Activated T-cell treated with anti-CD3 and anti-CD28 coated beads, Interleukin-2, amount 50 U/mL, for 1 hour (primary cell): ENCODE measurements at places on chromosomes 5 and 9.

DNA sequence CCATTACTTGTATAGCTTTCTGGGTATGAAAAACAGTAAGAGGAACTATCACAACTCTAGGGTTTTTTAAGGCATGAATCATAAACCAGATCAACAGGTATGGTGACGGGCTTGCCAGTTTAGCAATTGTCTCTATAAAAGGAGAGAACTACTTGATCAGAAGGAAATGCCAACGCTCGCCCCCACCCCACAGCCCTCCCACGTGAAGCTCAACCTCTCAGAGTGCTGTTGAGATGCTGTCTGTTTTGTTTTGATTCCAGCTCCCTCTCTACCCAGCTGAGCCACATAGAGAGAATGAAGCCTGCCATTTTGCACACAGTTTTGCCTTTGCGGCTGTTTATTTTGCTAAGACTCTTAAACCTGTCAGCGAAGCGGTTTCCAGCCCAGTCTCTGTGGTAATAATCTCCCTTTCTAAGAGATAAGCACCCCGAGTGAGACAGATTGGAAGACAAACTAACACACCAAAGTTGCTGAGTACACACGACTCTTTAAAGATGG is 257.9 kb upstream of the ANKRD55 start:
- peak; percentile 39 for DNase-seq

- no peak for DNase-seq
Observed at GRCh38 chr9:7549249-7549648, 250.3 kb downstream of the DMAC1 start.

- no peak for DNase-seq
Observed at GRCh38 chr5:78252715-78253114, 41.8 kb downstream of the AP3B1 start.

- no peak for DNase-seq
Observed at GRCh38 chr5:148683651-148684050, 29.3 kb upstream of the HTR4 start.

GRCh38 chr5:124452412-124452811 is 294.0 kb downstream of the ZNF608 start:
- DNase-seq, result no peak

DNA sequence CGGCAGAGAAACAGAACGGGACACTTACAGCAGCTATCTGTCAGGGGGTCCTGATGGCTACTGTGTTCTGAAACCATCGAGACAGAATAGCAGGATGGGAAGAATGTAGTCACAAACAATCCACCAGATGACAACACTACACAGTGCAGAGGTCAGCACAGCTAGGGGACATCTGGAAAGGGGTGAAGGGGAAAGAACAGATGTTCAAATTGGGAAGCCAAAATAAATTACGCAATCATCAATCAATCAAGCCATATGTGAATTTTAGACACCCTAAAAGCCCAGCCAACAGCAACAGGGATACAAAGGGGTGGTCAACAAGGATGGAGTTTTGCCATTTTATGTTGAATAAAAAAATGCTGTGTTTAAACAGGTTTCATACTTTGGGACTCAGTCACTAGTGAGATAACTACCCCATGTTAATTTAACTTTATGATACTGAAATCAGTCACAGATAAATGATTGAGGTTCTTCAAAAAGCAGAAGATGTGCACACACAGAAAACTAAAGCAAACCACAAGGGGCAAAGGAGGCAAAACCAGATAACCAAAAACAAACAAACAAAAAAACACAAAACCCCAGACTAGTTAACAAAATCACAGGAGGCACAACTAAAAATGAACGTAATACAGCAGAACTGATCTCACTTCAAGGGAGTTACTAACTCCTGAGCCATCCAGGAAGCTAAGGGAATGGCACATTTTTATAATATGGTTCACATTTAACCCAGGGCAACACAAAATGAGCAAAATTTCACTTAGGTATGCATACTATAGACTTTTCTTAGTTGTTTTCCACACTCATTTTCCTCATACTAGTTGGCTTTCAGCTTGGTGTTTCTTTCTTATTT is 65.9 kb downstream of the HABP4 start:
- no peak for DNase-seq

DNA sequence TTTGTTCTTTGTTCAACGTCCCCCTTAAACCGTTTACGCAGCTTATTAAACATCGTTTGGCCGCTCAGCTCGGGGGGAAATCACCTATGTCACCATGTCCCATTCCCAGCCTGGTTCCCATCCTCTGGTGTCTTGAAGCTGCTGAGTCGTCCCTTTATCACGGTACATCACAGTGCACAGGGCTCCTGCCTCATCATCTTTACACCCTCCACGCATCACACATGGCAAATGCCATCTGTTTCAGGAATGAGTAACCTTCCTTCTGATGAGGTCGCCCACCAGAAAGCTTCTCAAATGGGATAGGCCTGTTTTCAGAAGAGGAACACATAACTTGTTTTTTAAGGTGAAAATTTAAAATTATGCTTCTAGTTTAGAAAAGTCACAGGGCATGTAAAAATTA is 7.9 kb upstream of the LHX6 start:
- DNase-seq, result no peak

GRCh38 chr5:77028631-77029375 is 1.4 kb upstream of the AGGF1 start:
- no peak for DNase-seq

GRCh38 chr9:81849631-81850259 is 78.5 kb upstream of the SPATA31D4 start:
- DNase-seq, result no peak

GRCh38 chr5:65928322-65928752 is 2.0 kb downstream of the ERBIN start:
- no peak for DNase-seq

DNA sequence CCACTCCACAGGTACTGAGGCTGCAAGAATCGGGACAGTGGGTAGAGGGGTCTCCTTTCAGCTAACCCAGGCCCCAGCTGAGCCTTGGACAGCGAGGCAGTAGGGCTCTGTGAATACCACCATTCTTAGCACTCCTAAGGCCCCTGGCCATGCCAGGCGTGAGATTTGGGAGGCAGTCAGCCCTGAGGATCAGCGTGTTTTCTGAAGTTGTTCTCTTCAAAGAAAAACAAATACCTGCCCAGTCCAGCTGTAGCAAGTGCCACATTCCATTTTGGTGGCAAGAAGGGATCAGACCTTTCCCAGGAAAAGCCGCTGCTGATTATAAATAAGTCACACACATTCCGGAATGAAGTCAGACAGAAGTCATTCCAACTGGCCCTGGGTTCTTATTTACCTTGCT is 47.8 kb downstream of the RALGPS1 start:
- DNase-seq, result no peak

GRCh38 chr9:97904725-97905124 is 17.6 kb downstream of the TRMO start:
- peak; percentile 59 for DNase-seq

GRCh38 chr5:14685757-14686156 is 21.2 kb downstream of the OTULIN start:
- DNase-seq, result peak; percentile 49

DNA sequence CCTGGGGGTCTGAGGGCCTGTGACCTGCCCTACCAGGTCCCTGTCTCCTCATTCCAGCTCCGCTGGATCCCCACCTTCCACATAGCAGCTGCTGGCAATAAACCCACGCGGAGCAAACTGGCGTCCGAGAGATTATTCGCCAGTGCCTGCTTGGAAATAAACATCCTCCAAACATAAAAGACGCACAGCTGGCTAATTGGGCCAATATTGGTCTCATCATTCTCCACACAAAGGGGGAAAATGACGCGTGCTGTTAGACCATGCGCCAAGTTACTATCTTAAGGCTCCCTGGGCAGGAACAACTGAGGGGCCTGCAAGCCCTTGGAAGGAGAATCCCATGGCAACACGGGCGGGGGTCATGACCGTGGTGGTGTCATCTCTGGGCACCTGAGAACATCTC is 73.3 kb upstream of the SARDH start:
- no peak for DNase-seq

GRCh38 chr5:112799661-112800060 is 61.4 kb upstream of the SRP19 start:
- no peak for DNase-seq

DNA sequence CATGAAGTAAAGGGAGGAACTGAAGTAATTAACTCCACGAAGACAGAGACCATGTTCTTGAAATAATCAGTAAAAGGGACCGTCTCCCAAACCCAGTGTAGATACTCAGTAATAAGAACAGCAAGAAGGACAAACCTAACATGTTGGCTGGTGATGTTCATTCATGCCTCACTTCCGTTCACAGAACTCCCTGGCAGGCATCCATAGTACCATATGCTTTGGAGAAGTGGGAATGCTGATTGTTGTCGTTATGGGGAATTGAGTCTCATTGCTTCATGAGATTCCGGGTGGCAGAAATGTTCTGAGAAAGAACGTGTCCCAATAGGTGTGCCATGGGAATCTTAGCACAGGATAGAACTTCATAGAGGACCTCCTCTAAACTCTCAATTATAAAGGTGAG is 452.3 kb downstream of the ZSWIM6 start:
- no peak for DNase-seq

- no peak for DNase-seq
Observed at GRCh38 chr9:37149666-37150308, 29.4 kb downstream of the ZCCHC7 start.

DNA sequence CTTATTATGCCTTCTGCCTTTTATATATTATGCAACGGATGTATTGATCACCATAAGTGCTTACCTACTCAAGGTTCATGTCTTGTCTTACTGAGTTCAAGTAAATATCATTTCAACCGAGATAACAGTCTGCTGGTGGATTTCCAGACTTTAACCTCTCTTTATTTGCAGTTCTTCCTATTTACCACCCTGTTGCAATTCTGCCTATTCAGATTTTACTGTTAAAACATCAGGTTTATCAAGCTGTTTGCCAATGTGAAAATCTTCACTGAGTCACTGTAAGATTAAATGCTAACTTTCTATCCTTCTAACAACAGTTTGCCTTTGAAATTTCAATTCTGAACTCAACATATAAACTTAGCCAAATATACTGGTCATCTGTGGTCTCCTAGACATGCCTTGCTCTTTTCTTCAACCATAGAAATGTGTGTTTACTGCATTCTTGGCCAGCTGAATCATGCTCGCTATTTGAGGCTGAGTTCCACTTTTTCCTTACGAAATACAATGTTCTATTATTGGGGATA is 471.7 kb upstream of the RORB start:
- DNase-seq, result no peak

DNA sequence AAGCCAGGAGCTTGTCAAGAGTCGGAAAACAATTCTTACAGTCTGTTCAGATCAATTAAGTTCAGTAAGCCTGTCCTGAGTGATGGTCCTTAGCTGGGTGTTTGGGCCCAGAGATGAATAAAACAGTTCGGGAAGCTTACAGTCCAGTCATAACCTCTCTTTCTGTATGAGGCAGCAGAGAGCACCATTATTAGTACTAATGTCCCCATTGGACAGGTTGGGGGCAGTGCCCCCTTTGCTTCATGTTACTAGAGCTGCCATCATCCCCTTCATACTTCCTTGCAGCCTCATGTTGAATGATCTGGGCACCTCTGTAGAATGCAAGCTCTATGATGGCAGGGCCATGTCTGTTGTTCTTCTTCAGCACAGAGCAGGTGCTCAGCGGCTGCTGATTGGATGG is 9.8 kb downstream of the DOCK2 start:
- DNase-seq, result no peak

DNA sequence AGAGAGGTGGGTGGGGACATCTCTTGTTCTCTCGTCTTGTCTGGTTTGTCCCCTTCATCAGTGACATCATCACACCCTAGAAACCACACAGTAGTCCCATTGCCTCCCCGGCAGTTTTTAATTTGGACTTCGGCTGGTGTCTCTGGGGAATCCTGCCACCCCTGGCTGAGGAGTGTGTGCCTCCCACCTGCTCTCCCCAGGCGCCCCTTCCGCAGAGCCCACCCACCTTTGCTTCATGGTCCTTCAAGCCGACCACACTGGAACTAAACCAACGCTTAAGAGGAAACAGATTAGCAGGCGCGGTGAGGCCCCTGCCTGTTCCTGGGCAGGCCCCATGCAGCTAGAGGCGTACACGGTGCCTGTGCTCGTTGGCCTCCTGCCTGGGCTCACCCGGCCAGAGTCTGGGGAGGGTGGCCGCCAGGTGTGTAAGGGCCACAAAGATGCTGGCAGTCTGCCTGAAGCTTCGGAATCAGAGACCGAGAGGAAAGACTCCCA is 107.6 kb upstream of the SPRY4 start:
- peak; percentile 47 for DNase-seq

DNA sequence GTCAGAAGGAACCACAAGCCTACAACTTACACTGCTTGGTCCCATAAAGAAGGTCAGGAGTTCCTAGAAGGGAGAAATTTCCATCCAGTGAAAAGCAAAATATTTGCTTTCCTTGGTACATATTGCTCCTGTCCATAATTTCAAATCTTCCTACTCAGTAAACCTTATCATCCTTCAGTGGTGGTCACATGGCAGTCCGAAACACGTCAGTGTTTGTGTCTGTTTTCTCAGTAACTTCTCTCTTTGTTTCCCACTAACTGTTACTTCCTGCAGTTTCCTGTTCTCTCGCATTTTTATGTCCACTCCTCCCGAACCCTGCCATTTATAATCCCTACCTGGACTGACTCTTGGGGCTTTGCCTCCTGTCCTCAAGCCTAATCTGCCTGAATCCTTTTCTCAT is 129.1 kb downstream of the FANCC start:
- DNase-seq, result no peak

- no peak for DNase-seq
Observed at GRCh38 chr5:154166901-154167791, 23.4 kb upstream of the GALNT10 start.

- peak; percentile 20 for DNase-seq
Observed at GRCh38 chr9:78296201-78296892, 578 bp upstream of the PSAT1 start.

DNA sequence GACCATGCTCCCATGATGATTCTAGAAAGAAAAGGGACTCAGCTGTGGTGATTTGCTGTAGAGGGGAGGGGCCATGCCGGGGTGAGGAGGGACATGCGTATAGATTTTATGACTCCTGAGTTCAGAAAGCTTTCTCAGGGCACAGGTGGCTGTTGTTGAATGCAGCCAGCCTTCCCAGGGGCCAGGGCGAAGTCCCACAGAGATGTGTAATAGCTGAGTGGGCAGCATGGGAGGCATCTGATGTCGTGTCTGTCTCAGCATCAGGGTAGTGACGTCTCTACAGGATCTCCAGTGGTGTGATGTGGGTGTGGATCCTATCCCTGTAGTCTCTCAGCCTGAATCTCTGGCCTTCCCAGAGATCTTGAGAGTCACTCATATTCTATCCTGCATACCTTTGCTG is 7.8 kb upstream of the BOD1 start:
- no peak for DNase-seq

- no peak for DNase-seq
Observed at GRCh38 chr5:132190161-132190817, 37.4 kb downstream of the P4HA2 start.
